Glutamatergic neuron (in vitro differentiated cells): ENCODE measurements at places on chromosomes 7 and 10. TPM values are rescaled to one million over a fixed set of nuclear protein-coding genes. Genes with fewer than 3 reads are reported as not detected.

DNA sequence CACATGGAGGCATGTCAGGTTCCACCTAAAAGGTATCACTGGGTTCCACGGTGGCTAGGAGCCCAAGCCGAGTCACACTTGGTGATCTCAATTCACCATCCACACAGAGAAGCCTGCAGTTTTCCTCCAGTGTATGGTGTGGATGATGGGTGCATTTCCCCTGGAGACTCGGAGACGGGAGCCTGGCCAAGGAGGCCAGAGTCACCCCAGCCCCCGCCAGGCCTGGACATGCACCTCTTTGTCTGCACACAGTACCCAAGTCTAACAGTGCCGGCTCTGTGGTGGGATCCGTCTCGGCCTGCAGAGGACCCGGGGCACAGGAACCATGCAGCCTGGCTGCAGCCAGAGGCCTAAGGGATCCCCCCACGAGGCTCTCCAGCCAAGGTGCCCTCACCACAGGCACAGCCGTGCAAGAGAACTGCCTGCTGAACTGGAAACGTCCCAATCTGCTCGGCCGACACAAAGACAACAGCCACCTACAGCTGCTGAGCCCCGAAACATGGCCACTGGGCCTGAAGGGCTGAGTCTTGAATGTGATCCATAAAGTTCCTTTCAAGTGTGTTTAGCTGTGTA is 75.2 kb downstream of the DIP2C start:
- no peak for DNase-seq

DNA sequence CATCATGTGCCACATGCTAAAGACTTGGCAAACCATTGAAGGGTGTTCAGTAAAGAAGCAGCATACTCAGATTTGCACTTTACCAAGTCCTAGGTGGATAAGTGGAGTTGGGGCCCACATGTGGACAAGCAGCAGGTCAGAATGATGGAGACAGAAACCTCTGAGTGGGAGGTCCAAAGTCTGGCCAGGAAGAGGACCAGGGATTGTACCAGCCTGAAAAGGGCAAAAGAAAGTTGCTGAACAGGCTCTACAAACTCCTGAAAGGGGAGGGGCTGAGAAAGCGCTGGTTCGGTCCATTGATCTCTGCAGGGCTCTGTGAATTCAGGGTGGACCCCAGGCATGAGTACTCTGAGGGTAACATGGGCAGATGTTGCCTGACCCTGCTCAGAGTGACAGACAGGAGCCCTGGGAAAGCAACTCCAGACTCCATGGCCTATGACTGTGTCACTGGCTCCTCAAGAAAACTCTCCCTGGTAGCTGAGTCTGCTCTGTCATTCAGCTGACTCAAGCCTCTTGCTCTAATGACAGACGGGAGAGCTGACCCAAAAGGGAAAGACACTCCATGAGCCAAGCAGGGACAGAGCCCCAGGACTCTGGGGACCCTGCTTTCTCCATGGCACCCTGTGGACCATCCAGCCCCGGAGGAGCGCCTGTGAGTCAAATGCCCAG is 68.5 kb downstream of the TBXAS1 start:
- no peak for DNase-seq

- DNase-seq: no peak
Observed at GRCh38 chr7:36037121-36037662, 115.9 kb upstream of the EEPD1 start.

DNA sequence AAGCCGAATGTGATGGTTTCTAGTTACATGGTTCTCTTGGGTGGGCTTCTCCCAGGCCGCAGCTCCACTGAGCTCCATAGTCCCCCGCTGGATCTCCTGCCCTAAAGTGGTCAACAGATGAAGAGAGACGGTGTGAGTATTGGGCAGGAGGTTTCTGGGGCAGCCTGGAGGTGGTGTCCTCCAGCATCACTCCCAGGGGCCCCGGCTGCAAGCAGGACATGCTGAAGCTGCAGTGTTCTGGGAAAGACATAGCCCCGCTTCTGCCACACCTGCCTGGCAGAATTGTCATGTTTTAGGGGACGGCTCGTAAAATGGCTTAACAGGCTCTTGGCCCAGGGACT is 40.4 kb downstream of the CALML3 start:
- peak; percentile 4 for DNase-seq

DNA sequence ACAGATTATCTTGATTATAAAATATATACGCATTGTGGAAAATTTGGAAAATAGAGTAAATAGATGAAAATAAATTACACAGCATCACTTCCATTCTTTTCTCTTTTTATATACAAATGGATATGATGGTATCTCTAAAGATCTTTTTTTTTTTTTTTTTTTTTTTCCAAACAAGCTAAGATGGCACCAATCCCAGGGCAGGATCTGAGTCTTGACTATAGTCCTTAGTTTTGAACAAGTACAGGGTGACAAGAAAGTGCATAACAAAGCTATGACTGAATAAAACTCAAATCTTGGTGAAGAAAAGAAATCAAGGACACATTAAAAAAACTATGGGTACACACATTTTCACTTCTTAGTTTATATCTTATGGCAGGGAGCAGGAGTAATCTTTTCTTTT is 42.6 kb upstream of the FAM133B start:
- DNase-seq: no peak

DNA sequence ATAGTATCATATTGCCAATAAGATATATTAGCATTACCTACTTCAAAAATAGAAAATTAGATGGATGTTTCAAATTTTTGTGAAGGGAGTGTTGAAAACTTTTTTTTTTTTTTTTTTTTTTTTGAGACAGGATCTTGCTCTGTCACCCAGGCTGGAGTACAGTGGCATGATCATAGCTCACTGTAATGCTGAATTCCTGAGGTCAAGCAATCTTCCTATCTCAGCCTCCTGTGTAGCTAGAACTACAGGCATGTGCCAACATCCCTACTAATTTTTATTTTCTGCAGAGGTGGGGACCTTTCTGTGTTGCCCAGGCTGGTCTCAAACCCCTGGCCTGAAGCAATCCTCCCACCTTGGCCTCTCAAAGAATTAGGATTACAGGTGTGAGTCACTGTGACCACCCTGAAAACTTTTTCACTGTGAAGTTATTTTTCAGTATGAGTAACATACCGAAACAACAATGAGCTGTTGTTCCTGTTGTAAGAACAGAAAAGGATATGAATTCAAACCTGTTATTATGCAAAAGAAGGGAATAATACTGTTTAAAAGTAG is 266.9 kb downstream of the NEBL start:
- no peak for DNase-seq

- DNase-seq: no peak
Observed at GRCh38 chr10:121822180-121822579, 105.7 kb downstream of the ATE1 start.

DNA sequence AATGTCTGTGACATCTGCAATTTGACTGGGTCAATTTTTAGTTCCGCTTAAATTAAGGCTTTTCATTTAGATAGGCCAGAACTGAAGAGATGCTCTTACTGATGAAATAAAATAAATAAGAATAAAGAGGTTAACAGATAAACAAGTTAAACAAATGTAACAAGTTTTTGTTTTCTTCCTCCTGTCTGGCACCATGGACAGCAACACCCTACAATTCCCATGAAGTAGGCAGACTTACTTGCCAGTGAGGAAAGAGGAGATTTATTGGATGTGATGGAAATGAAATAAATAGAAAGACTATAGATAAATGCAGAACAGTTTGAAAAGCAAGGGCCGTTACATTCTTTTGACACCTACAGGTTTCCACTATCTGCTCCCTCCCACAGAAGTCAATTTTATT is 118.5 kb downstream of the AMPH start:
- no peak for DNase-seq

GRCh38 chr10:45179691-45180090 is 135.7 kb downstream of the OR13A1 start:
- no peak for DNase-seq

GRCh38 chr7:33886149-33886623 is 19.2 kb upstream of the BMPER start:
- DNase-seq: peak; percentile 75

DNA sequence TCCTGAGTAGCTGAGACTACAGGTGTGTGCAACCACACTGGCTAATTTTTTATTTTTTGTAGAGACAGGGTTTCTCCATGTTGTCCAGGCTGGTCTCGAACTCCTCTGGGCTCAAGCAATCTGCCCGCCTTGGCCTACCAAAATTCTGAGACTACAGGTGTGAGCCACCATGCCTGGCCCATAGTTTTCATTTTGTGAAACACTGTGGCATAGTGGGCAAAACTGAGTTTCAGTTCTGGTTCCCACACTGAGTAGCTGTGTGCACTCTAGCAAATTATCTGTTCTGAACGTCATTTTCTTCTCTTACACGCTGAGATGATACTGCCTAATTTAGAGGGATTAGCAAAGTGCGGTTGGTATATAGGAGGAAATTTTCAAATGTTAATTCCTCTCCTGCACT is 13.5 kb downstream of the ATP5MK start:
- DNase-seq: no peak

DNA sequence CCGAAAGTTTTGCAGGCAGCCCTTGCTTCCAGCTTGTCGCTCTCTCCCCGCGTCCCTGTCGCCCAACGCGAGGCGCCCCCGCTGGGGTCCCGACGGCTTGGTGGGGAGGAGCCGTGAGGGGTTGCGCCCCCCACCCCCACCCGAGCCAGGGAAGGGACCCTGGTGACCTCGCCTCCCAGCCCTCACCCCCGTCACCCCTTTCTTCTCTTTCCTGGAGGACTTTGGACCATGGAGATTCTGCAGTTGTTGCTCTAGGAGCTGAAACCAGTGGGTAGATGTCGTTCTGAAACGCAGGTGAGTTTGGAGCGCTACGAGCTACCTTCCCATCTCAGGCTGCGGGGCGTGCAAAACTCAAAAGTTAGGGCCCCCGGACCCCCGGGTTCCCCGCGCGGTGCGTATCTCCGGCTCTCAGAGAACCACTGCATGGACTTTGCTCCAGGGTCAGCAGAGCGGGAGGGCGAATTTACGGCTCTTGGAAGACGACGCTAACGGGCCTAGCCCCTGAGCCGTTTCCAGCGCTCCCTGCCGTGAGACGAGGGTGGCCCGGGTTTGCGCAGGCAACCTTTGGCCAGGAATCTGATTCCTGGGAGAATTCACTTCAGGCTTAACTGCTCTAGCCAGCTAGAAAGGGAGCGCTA is 684 bp upstream of the ATXN7L1 start:
- peak; percentile 60 for DNase-seq

GRCh38 chr7:111647881-111648280 is 85.6 kb upstream of the IMMP2L start:
- no peak for DNase-seq

DNA sequence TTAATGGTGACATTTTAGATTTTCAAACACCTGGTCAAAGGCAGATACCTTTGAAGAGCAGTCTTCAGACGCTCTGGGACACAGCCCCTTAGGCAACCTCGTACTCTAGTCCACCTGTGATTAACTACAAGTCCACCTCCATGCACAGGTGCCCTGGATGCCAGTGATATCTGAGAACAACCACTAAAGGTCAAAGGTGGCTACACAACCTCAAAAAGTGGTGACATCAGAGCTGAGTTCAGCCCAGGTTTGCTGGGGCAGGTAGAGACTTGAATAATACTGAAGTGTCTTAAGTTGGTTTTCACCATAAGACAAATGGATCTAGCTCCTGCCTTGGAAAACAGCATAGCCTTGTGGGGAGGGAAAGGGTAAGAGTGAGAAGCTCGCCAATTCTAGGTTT is 143.4 kb upstream of the ADO start:
- DNase-seq: no peak

DNA sequence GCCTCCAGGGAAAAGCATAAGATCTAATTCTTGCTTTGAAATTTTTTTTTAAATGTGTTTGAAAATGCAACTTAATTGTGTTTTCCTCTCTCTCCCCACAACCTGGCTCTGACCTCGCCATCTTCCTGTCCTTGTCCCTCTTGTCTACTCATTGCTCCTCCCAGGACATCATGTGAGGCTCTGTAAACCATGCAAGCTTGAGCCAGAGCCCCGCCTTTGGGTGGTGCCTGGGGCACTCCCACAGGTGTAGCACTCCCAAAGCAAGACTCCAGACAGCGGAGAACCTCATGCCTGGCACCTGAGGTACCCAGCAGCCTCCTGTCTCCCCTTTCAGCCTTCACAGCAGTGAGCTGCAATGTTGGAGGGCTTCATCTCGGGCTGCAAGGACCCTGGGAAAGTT is 9.8 kb upstream of the CDHR1 start:
- DNase-seq: no peak

DNA sequence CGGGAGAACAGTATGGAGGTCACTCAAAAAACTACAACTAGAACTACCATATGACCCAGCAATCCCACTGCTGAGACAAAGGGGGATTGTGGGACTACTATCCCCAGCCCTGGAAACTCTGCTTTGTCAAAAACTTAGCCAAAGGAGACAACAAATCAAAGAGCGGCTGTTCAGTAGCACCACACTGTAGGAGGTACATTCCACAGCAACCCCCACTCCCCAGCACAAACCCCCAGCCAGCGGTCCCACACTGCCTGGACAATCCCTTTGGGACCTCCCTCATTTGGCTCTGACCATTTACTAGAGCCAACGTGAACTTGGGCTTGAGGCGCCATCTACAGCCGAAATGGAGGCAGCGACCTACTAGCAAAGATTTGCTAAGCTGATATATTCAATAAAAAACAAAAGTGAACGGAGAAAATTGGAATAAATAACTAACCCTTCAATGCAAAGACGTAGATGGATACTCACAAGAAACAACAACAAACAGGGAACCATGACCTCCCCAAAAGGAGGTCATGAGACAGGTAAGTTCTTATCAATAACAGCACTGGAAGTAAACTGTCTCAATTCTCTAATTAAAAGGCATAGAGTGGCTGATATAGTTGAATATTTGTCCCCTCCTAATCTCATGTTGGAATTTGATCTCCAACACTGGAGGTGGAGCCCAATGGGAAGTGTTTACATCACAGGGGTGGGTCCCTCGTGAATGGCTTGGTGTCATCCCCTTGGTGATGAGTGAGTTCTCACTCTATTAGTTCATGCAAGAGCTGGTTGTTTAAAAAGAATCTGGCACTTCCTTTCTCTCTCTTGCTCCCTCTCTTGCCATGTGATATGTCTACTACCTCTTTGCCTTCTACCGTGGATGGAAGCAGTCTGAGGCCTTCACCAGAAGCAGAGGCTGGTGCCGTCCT is 119.0 kb upstream of the KCNMA1 start:
- DNase-seq: peak; percentile 76

DNA sequence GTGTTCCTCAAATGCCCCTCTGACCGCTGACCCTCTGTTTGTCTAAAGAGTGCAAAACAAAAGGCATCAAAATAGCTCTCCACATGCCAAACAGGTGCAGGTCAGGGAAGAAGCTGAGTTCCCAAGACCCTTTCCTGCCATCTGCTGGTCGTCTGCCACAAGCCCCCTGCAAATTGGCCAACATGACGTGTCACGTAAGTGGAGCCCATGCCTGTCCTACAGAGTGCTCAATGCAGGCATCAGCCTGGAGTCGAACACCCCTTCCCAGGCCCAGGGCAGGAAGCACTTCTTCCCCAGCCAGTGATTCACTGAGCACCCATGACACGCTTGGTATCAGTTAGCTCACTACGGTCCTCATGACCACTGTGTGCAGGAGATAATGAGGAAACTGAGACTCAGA is 14.1 kb downstream of the TMEM72 start:
- DNase-seq: peak; percentile 77

Gene GGCT
- 25.0 TPM for total RNA-seq

Gene RNLS
- total RNA-seq: 4.4 TPM

Gene SPDYE16
- 0.20 TPM for total RNA-seq

Gene LRRC18
- total RNA-seq: not detected

Gene SFRP4
- total RNA-seq: 2.2 TPM

Gene CNTNAP2
- total RNA-seq: 25.8 TPM

Gene PLA2G12B
- total RNA-seq: not detected

Gene MUC12
- total RNA-seq: 1.0 TPM
